Stimulated activated CD8-positive, alpha-beta memory T cell treated with anti-CD3 and anti-CD28 coated beads, Interleukin-12 subunit alpha, Interleukin-12 subunit beta, amount 100 ng/mL, for 4 hours (primary cell): ENCODE measurements at places on chromosomes 7 and 10.

DNA sequence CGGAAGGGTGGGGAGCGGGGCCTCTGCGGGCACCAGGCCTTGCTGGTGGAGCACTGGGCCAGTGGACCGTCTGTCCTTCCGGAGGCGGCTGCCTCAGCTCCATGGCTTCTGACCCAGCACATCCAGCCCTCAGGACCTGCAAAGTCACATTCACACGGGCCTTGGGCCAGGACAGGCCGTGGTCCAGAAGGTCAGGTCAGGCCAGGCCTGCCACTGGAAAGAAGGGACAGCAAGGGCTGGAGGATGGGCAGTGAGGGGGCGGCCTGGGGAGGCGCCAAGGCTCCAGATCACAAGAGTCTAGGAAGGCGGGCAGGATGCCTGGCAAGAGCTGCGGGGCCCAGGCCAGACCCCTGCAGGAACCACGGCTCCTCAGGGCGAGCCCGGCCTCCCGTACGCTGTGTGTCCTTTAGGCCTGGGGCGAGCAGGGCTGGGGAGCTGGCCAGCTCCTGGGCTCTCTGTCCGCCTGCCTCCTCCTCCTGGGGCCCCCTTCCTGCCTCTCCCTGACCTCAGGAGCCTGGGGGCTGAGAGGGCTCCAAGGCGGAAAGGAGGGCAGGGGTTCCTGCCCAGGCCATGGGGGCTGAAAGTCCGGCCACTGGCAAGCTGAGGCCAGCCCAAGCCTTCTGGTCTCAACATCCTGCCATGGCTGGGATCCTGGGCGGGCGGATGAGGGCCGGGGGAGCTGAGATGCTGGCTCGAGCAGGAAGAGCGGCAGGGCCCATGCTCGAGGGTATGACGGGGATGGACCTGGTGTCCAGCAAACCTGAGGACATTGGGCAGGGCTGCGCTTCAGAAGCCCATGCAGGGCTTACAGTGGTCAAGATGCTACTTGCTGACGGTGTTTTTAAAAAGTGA lies 225.8 kb downstream of the ELFN1 start:
- no peak for DNase-seq

DNA sequence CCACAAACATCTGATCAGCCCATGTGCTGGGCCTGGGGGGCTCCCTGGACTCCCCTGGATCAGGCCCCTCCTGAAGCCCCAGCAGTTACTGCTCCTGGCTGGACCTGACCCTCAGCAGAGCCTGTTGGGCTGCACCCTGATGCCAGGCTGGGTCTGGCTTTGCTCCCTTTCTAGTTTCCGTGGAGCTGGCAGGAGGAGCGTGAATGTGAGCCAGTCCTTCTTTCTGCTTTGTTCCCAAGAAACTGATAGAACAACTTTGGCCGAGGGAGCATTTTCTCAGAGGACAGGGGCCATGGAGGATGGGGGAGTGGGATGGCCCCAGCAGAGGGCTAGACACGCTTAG lies 128.2 kb downstream of the NEURL1 start:
- DNase-seq, result no peak

DNA sequence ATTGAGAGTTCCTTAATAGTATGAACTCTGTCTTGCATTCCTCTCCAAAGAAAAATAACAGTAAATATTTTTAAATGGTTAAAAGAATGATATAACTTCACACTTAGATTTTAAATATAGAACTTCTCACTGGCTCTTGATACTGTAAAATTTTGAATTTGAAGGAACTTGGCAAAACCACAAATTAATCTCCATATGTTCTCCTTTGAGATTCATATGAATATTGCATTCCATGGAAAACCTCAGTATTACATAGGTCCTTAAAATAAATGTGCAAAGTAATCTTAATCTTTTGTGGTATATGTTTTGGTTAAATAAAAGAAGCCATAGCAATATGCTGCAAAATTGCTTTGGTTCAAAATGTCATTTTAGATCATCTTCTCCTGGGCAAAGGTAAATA lies 1137.6 kb upstream of the LRRTM3 start:
- no peak for DNase-seq

DNA sequence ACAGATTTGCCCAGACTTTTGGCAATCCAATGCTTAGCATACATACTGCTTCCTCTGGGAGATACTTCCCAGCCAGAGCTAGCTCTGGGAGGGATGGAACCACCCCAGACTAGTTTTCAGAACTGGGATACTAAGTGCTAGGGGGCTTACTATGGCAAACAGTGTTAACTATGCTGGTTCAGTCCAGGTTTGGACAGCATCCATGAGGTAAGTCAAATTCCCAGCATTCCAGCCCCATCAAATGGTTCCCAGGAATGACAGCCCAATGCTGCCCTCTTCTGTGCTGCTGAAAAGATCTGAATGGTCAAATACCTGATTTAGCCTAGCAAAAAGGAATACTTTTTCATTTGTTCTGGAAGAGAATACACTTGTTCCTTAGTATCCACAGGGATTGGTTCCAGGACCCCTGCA lies 141.7 kb upstream of the CCDC6 start:
- no peak for DNase-seq

DNA sequence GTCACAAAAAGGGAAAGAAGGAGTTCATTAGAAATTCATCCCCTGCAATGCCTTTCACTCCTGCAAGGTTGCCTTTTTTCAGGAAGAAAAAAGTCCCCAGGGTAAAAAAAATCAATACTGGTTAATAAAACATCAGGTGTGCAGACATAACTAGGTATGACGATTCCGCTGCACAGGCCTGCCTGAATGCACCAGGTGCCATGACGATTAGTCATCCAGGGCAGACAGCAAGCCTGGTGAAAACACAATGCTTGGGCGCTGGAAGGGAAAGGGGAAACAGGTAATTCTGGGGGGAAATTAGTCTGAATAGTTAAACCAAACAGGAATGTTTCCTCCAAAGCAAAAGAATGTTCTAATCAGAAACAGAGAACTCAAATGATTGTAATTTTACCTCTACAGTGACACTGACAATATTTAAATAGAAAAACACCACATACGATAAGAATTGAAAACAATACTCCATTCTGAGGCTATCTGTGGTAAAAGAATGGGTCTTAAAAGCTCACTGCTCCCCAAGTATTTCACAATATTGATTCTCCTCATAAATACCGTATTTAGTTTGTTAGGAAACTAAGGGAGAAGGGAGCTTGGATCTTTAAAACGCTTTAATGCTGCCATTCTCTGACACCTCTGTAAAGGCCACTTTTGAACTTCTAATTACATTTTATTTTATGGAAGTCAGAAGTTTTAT lies 45.2 kb downstream of the VPS41 start:
- DNase-seq, result no peak

DNA sequence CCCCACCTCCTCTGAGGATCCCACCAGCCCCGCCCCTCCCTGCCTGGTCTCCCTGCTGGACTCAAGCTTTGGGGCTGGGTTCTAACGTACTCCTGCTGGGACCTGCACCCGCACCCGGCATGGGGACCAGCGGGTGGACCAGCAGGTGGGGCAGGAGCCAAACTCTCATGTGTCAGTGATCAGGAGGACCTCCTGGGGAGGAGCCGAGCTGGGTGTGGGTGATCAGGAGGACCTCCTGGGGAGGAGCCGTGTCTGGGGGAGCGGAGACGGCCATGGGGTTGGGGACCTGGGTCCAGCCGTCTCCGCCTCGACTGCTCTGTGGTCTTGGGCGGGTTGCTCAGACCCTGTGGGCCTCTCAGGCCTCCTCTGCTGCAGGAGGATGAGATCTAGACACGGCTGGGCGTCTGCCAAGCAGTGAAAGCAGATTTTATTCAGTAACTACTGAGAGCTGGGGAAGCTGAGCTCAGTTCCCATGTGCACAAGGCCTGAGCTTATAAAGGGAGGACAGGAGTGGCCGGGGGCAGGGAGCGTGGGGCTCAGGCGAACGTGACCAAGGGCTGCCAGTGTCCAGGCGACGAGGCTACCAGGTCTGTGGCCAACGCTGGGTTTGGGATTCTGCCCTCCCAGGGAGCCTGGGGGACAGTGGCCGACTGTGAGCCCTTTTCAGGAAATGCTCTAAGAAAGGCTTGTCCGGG lies 33.6 kb upstream of the UTF1 start:
- no peak for DNase-seq

- DNase-seq, result no peak
Observed at GRCh38 chr7:93378131-93378760, 146.1 kb downstream of the VPS50 start.

- no peak for DNase-seq
Observed at GRCh38 chr10:74585231-74586087, 240.9 kb upstream of the KAT6B start.

- DNase-seq, result no peak
Observed at GRCh38 chr10:119401671-119402395, 140.7 kb downstream of the RGS10 start.
